ENCODE measurements at places on chromosomes 11 and 22. TPM values are rescaled to one million over a fixed set of nuclear protein-coding genes. Genes with fewer than 3 reads are reported as not detected.

The HEPACAM gene
- 1.1 TPM for total RNA-seq

The GRM5 gene
- total RNA-seq: 13.1 TPM

The TUB gene
- 80.9 TPM for total RNA-seq

The RGL4 gene
- total RNA-seq: not detected

The PRR5L gene
- 31.0 TPM for total RNA-seq

The MUC2 gene
- total RNA-seq: not detected

The OR2D2 gene
- 0.38 TPM for total RNA-seq

The KRTAP5-5 gene
- 0.44 TPM for total RNA-seq

The CASP5 gene
- total RNA-seq: not detected

The HBB gene
- 165 TPM for total RNA-seq

The ADAMTS8 gene
- 6.5 TPM for total RNA-seq

The DNAJC24 gene
- total RNA-seq: 51.0 TPM

The MAPK8IP1 gene
- total RNA-seq: 33.6 TPM

The KRTAP5-1 gene
- total RNA-seq: not detected

The DMC1 gene
- 6.5 TPM for total RNA-seq
